ENCODE measurements at places on chromosomes 3 and 15.

DNA sequence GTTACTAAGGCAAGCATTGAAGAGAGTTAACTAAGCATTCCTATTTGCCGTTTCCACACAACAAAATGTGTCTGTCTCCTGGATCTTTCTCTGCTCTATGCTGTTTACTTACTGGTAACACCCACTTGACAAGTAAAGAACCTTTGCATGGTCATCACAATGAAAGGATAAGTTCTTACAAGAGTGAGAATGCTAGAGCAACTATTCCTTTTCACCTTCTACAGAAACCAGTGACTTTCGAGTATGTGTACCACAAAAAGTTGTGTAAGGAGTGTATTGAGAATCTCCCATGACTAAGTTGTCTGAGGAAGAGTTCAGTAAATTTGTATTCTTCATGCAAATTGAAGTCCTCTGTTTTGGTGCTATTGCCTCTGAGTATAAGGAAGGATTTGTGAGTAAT is 10.8 kb downstream of the TIPARP start:
- DNase-seq, result no peak

- no peak for DNase-seq
These were observed 336.7 kb upstream of the ZNF717 start for GRCh38 chr3:76122007-76122406.

- DNase-seq, result no peak
These were observed 31.9 kb downstream of the FBXO45 start for GRCh38 chr3:196600359-196600758.

- no peak for DNase-seq
These were observed 410.8 kb upstream of the RASGRP1 start for GRCh38 chr15:38975282-38975990.

GRCh38 chr3:51371943-51372557 is 13.0 kb upstream of the MANF start:
- peak; percentile 23 for DNase-seq

DNA sequence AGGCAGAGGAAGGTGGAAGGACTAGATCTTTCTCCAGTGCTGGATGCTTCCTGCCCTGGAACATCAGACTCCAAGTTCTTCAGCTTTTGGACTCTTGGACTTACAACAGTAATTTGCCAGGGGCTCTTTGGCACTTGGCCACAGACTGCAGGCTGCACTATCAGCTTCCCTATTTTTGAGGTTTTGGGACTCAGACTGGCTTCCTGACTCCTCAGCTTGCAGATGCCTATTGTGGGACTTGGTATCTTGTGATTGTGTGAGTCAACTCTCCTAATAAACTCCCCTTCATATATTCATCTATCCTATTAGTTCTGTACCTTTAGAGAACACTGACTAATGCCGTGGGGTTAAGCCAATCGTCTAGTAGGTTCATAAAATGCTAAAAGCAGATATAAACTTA is 8.8 kb upstream of the B3GNT5 start:
- DNase-seq, result no peak

- no peak for DNase-seq
These were observed 1.1 kb upstream of the C15orf62 start for GRCh38 chr15:40768521-40769273.

GRCh38 chr3:67635806-67636205 is 18.6 kb downstream of the SUCLG2 start:
- DNase-seq, result no peak

DNA sequence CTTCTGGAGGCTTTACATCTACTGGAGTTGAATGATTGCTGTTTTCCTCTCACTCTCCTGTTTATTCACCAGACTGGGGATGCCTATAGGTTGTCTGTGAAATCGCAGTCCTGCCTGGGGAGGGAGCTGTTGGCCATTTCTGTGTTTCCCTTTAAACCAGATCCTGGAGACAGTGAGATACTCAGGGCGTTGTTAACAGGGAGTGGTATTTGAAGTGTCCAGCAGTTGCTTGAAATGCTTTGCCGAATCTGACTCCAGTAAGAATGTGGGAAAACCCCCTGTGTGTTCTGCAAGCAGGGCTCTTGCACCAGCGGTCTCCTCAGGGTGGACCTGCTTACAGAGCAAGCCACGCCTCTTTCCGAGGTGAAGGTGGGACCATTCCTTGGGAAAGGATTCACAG is 4.3 kb upstream of the LRRK1 start:
- DNase-seq, result no peak

DNA sequence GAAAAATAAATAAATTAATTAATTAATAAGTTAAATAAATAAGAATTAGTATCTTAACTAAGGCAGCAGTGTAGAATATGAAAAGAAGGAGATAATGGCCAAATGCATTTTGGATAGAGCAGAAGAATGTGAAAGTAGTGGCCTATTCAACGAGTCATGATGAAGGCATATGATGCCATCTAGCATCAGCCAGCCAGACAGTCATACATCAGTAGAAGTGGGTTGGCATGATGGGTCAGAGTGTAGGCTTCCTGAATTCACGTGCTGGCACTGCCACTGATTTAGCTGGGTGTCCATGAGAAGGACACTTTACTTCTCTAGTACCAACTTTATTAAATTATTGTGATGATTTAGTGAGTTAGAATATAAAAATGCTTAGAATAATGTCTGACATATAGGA is 256.1 kb upstream of the ARPP21 start:
- no peak for DNase-seq

DNA sequence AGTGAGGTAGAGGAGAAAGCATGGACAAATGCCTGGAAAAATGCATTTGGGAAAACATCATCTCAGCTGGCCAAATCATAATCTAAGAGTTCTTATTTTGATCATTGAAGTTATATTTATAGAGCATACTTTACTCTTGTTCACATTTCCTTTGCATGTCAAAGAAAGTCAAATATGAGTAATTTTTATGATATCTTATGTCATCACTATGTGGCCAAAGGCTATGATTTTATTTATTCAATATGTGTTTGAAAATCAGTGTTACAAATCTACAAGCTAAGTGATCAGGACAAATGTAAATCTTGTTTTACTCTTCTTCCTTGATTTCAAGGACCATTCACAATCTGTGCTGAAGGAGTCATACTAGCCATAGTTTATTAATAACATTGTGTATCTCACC is 237.2 kb upstream of the DPH6 start:
- no peak for DNase-seq
